Amniotic stem cell (primary cell): ENCODE measurements at places on chromosomes 1 and 21.
A peak's percentile ranks its signal among the peaks of the same experiment; 100 is the strongest.

DNA sequence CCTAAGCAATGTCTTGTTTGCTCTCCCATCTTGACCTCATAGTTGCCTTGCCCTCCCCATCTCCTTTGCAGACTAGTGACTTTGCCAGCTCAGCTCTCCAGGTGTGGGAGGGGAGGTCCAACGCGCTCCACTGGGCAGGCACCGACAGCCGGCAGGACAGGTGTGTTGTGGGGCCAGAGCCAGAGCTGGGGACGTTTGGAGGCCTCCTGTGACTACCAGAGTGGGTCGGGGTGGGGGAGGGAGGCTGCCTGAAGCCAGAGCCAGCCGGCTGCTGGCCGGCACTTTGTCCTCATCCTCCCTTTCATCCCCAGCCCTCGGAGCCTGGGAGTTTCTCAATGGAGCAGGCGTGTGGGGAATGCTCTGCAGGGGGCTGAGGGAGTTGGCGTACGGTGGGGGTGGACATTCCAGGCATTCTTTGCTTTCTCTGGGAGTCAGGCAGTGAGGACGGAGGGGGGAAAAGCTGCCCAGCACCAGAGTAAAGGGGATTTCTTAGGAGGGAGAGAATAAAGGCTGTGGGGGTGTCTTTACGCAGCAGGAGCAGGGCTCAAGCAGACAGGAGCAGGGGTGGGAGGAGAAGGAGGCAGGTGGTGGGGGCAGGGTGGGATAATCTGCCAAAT is 20.2 kb downstream of the NUAK2 start:
- peak; percentile 61 for DNase-seq

GRCh38 chr1:113615425-113615824 is 143.9 kb downstream of the PHTF1 start:
- no peak for DNase-seq

DNA sequence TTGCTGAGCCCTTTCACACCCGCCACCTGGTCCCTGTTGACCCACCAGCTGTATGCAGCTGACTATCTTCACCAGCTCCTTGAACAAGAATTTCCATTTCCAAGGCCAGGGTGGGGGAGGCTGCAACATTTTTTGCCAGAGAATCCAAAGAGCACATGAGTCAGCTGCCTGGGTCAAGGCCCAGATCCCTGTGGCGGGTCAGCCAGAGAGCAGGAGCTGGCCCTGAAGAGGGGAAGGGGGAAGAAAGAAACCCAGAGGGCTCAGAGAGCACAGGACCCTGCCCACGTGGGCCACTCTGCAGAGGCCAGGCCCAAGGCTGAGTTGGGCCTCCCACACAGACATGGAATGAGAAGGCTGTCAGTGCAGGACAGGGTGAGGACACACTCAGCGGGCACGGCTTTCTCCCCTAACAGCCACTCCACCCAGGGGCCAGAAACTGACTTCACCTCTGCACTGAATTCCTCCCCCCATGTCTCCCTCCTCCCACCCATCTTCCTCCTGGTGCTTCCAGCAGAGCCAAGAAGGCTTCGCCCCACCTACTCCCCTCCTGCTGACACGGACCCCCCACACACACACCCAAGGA is 28.9 kb downstream of the S100A6 start:
- peak; percentile 33 for DNase-seq

GRCh38 chr1:221457685-221458446 is 284.0 kb downstream of the DUSP10 start:
- no peak for DNase-seq

DNA sequence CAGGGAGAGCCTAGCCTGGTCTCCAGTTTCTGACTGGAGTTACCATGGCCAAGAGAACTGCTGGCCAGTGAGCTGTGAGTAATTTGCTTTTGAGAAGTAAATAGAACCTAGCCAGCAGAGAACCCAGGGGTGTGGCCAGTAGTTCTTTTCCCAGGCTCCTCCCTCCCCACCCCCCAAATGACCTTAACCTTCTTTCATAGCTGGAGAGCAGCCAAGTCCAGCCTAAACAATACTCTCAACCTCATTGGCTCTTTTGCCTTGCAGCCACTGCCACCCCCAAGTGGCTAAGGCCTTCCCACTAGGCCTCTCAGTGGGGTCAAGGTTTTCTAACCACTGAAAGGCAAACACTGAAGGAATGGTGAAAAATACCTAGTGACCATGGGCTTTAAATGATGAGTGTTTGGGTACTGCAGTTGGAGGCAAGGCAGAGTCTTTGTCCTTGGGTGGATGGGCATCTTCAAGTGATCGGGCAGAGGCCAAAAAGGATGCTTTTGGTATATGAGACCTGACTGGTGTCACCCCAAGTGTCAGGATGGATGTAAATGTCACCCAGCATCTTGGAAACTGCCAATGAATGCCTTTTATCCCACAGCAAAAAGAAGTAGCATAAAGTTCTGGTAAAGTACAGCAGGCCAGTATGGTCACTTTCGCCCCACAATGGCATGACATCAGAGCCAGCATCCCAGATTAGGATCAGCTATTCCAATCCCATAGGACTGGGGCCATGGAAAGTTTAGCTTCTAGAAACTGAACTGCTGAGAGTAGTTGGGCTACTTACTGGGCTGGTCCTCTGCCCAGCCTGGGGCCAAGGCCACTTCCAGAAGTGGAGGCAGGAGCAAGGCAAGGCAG is 3.5 kb upstream of the PIGV start:
- DNase-seq: no peak

- no peak for DNase-seq
These were observed 9.8 kb downstream of the UBASH3A start for GRCh38 chr21:42413500-42413899.

DNA sequence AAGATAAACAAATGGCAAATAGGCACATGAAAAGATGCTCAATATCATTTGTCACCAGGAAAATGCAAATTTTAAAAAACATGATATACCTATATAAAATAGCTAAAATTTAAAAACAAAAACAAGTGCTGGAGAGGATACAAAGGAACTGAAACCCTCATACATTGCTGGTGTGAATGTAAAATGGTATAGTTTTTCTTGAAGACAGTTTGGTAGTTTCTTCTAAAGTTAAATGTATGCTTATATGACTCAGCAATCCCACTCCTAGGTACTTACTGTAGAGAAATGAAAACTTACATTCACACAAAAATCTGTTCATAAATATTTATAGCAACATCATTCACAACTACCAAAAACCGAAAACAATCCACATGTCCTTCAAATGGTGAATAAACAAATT is 11.2 kb downstream of the TAF12 start:
- DNase-seq: no peak

DNA sequence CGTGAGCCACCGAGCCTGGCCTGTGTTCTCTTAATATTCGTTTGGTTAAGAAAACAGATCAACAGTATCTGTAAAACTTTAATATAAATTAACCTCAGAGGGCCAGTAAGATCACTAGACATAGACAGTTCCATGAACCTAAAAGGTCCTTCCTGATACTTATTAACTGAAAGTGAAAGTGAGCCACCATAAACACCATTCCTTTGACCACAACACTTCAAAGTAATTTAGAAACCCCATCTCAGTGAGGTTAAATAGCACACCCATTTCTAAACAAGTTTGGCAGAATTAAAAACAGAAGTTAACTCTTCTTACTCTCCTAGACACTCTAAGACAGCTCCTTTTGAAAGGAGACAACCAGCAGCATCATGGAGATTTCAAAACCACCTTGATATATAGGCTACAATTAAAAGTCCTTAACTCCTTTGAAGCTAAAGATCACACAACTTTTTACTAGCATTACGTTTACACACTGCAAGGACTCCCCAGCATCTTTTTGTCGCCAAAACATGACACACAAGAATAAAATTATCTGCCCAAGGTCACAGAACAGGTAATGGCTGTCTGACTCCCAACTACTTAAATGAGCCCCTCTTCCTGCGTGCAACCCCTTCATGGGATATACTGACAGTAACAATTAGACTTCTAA is 2.2 kb downstream of the RNF19B start:
- no peak for DNase-seq
